ENCODE measurements at places on chromosomes 2 and 18.

GRCh38 chr2:68340226-68341061 lies 20.7 kb upstream of the CNRIP1 start:
- DNase-seq = no peak

DNA sequence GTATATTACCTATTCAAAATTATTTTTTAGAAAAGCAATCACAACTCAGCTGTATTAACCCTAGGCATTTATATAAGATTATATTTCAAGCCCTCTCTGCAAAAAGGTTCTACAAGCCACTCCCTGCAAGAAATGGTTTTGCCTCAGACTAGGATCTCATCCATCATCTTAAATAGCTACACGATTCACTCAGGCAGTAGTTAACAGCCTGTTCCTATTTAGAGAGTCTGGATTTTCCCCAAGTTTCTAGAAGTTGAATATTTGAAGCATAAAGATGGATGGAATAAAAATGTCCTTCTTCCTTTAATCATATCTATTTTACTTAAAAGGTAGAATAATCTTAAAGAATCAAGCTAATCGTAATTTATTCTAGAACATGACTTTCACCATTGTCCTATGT lies 167.1 kb upstream of the STK17B start:
- no peak for DNase-seq

DNA sequence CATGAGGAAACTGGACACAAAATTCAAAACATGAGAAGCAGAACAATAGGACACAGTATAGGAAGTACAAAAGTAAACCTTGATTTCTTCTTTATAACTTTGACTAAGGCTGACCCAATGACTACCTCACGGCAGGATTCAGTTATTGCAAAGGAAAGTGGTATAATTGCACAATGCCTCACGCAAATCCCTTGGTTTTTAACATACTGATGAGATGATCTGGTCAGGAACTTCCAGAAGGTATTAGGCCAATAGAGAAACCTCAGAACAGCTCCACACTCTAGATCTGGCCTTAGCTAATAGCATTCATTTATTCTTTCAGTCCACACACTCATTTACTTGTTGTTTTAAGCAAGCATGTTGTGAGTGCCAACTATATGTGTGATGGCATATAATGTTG lies 1526.9 kb upstream of the ACVR2A start:
- no peak for DNase-seq

- no peak for DNase-seq
Observed at GRCh38 chr18:6509417-6509816, 94.7 kb upstream of the L3MBTL4 start.

DNA sequence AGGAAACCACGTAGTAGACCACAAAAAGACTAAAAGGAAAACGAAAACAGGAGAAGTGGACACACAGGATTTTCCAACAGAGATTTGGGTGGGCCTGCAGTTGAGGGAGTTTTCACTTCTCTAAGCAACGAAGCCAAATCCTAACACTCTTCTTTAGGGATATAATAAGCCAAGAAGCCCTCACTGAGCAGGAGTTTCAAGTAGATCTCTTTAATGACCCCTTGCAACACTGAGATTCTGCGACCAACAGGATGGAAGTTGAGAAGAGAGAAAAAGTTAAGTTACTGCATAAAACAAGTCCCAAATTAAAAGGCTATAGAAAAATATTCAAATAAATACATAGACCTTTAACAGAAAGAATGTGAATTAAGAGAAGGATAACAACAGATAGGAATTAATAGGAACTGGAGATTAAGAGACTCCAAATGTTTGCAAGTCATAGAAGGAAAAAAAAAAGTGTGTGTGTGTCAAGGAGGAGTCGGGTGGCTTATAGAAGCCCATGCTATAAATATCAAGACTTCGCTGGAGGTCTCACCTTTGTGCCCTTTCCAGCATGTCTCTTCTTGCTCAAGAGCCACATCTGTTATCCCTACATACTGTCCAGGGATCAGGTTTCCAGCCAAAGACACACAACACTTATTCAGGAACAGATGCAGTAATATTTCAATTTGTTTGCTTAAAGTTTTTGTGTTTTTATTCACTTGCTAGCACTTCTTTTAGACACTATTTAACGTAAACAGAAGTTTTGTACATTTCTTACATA lies 69.4 kb upstream of the ARHGAP28 start:
- DNase-seq = no peak

DNA sequence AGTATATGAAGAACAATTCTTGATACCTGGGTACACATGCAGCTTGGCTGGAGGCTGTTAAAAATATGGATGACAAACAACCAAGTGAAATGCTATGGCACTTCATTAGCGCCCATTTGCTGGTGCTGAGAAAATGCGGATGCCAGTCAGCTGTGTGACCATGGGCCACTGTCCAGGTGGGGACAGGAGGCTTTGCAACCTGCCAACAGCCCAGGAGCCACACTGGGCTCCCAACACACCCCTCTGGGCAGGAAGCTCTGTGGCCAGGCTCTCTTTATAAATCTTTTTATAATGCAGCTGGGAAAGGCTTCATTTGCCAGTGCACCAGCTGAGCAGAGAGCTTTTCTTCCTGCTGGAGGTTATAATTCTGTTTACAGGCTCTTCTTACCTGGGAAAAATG lies 19.9 kb downstream of the RNF144A start:
- no peak for DNase-seq

- no peak for DNase-seq
Observed at GRCh38 chr2:45816272-45816671, 164.8 kb downstream of the PRKCE start.

DNA sequence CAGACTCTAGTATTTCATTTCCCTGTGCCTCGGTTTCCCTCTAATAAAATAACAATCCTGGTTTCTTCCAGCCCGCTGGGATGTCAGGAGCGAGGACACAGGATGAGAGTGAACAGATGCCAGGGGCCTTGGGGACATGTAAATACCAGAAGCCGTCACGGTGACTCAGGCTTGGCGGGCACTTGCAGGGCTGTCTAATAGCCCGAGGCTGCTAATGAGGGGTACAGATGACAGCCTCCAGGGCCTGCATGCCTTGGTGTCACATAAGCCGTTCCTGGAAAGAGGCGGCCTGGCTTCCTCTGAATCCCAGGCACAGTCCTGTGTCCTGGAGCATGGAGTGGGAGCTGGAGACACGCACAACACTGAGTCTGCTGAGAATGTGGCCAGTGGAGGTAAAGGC lies 28.2 kb downstream of the HS1BP3 start:
- no peak for DNase-seq

DNA sequence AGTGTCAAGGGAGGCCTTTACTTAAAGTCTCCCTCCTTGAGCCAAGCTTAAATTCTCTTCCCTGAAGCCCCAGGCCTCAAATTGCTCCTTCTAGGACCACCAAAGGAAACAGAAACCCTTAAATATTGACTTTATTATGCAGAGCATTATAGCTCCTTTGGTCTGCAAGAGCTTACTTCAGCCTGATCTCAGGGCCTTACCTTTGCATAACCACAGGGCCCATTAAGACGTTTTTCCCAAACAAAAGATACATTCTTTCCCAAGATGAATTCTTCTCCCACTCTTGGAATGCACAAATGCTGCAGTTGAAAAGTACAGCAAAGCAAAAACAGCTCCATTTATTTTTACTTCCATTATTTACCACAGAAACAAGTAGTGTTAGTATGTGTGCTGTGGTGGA lies 130.8 kb downstream of the B3GNT2 start:
- DNase-seq = no peak

- no peak for DNase-seq
Observed at GRCh38 chr2:11310212-11310611, 34.2 kb downstream of the ROCK2 start.

DNA sequence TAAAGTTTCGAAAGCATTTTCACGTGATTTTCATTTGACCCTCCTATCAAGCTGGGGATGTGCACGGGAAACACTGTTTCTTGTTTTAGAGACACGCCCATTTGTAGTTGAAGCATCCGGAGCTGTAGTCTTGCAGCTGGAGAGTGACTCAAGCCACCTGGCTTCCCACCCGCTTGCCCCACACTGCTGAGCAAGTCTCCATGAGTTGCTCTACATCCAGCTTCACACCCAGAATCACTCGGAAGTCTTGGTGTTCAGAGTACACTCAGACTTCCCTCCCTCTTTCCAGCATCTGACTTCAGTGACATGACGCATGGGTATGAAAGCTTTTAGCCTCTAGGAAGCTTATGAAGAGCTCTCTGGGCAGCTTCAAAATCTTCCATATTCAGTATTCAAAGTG lies 262.4 kb downstream of the NBAS start:
- DNase-seq = peak; percentile 24

- no peak for DNase-seq
Observed at GRCh38 chr2:45992021-45992740, 305.0 kb upstream of the EPAS1 start.

DNA sequence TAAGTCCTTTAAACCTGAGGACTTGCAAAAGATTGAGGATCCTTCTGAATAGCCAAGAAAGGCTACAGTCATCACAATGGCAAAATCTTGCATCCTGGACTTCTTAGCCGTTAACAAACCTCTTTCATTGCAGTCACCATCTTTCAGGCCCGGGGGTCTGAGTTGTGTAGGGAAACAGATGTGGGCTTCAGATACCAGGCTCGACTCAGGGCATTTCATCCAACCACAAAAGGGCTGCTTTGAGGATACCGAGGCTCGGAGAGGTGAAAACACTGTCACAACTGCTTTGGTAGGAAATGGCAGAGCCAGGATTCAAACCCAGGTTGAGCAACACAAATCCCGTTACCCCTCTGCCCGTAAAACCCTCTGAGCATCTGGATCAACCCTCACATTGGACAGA lies 147.4 kb downstream of the TFCP2L1 start:
- peak; percentile 54 for DNase-seq

DNA sequence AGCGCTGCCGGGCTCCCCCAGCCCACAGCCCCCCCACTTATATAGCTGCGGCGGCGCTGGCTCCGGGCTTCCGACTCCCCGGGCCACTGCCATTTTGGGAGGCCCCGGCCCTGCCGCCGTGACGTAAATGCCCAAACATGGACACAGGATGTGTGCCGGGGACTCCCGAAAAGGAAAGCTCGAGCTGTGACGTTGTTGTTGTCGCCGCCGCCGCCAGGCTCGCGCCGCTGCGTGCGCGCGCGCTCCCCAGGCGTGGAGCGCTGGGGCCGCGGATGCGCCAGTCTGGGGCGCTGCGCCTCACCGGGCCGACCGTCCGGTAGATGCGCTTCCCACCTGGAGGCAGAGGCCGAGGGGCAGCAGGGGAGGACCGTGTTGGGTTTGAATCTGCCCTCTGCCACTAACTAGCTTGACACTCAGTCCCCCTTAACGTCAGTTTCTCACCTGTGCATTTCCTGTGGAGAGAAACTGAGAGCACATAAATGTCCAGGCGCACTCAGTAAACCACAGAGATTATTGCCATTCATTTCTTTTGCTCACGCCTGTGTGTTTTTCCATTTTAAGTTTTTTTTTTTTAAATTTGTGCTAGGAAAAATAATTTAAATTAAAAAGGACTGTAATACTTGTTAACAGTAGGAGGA lies at the start of gene EGR4:
Gene EGR4 (minus strand): TSS at position 15 of the 638 bp plus-strand sequence. CDS start 231 bp downstream, outside the sequence.
- peak; percentile 78 for DNase-seq

- no peak for DNase-seq
Observed at GRCh38 chr2:105802587-105802986, 57.9 kb downstream of the NCK2 start.

DNA sequence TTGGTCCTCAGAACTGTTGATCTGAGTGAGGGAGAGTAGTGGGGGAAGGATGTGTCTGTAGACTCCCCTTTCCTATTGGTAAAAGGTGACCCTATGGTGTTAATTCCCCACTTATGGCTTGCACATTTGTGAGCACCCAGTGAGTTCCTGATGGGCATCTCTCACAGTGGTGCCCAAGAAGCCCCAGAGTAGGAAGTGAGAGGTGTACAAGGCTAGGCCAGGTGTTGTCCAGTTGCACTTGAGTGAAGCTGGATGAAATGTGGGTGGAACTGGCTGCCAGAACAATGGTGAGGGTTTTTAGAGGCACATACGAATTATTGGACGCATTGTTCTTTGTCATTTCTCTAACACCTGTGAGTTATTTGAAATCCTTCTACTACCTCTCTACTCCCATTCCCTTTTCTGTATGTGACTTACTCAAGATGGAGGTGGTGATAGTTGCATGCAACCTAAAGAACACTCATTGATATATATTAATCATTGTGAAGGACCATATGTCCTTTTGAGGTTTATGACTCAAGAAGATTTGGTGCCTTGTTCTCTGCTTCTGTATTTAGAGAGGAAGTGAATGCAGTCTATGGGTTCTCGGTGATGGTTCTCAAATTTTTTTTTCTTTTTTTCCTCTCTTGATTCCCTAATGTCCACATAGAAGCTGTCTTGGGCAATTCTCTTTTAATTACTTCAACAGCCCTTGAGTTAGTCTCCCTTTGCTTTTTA lies 162.7 kb downstream of the FSHR start:
- no peak for DNase-seq

DNA sequence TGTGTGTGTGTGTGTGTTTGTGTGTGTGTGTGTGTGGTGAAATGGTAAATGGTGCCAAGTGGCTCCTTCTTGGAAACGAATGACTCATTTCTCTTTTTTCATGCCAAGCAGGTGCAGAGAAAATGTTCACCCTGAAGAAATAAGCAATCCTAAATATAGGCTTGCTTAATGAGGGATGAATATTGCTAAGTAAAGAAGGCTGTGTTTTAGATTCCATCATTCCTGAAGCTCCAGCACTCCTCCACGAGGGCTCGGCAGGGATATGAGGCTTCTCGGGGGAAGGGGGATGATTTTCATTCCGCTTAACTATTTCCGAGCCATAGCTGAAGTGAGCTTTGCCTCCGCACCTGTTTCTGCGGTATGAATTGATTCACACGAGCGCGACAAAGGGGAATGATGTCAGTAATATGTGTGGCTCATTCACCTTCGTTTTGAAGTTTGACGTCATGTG lies 72.9 kb downstream of the TSN start:
- no peak for DNase-seq

GRCh38 chr2:47056868-47057686 lies 98.0 kb downstream of the STPG4 start:
- DNase-seq = no peak

DNA sequence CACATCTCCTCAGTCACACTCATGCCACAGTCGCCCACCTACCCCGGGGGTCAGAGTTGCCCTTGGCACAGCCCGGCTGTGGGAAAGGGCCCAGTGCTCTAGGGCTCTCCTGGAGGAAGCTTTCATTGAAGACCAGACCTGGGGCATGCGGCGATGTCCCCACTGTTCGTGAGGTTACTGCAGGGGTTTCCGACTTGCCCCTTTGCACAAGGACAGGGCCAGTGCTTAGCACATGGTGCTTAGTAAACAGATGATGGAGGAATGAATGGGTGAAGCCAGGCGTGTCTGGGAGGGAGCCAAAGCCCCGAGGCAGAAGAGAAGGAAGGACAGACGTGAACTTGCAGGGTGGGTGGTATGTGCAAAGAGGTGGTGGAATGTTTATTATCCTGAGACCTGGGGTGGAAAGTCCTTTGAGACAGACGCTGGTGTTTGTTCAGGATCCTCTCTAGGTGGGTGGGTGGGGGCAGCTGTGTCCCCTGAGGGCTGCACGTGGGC lies 205.9 kb upstream of the ARL4C start:
- no peak for DNase-seq

- no peak for DNase-seq
Observed at GRCh38 chr2:97739020-97739892, 25.9 kb downstream of the ZAP70 start.

GRCh38 chr18:52046842-52047241 lies 293.2 kb upstream of the DCC start:
- no peak for DNase-seq

- DNase-seq = no peak
Observed at GRCh38 chr2:37916512-37917082, 8.5 kb upstream of the RMDN2 start.
